ENCODE measurements at places on chromosomes 3 and 15.

DNA sequence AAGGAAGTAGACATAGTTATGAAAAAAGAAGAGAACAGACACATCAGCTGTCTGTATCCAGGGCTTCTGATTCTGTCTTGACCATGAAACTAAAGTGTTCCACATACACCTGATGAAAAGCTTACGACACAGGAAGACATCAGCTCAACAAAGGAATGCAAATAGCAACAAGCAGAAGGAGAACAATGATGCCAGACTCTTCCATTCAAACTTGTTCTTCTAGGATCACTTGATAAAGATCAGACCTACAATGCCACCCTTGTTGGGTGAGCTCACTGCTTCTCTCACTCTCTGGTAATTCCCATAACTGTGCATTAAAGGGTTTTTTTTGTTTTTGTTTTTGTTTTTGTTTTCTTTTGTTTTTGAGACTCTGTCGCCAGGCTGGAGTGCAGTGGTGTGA lies 49.7 kb downstream of the GATM start:
- no peak for DNase-seq

GRCh38 chr15:70087708-70088352 lies 9.9 kb downstream of the TLE3 start:
- no peak for DNase-seq

GRCh38 chr3:5195605-5196004 lies 8.1 kb downstream of the EDEM1 start:
- no peak for DNase-seq

DNA sequence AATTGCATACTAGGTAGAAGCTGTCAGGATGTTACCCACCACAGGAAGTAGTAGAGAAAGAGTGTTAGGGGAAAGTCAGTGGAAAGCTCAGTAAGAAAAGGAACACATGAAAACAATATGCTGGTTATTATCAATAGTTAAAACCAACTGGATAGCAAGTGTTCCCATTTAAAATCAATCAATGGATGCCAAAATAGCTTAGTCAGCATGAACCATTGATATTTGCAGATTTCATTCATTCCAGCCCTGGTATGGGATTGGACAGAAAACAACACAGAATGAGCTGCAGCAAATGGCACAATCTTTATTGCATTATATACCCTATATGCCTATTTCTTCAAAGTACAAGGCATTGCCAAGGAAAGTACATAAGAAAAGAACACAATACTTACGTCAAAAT lies 293.7 kb downstream of the EPHA6 start:
- no peak for DNase-seq

- DNase-seq = no peak
Measured at GRCh38 chr3:152376351-152377183, 107.8 kb downstream of the MBNL1 start.

- DNase-seq = no peak
Measured at GRCh38 chr3:57872606-57873005, 116.5 kb downstream of the SLMAP start.

GRCh38 chr3:195034101-195034500 lies 236.9 kb downstream of the XXYLT1 start:
- no peak for DNase-seq

- DNase-seq = peak; percentile 4
Measured at GRCh38 chr3:99506-99905, 97.1 kb upstream of the CHL1 start.

GRCh38 chr3:64870876-64871646 lies 183.3 kb upstream of the ADAMTS9 start:
- DNase-seq = no peak

DNA sequence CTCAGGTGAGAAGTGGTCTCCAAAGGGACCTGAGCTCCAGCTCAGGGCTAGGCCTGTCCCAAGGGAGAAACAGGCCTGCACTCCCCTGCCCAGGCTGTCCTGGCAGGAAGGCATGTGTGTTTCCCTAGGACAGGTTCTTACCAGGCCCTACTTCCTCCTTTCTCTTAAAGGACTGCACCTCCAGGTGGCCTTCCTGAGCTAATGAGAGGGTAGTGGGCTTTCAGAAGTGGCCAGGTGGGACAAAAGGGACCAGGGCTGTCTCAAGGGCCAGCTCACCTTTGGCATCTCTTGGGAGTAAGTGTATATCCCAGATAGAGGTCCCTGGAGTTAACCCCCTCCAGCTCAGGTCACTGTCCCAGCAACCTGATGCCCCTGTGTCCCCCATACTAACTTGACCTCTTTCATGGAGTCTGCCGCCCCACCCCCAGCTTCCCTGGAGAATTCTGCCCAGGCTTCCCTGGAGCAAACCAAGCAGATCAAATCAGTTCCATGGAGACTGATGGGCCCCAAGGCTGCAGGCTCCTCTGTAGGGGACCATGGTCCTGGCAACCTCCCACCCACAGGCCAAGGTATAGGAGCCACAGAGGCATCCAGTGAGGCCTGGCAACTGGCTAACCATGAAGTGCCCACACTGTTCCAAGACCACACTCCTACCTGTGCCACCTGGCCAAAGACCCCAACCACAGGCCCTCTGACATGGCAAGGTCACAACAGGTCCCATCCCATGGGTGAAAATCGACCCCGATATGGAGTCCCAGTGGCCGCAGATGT lies 67.6 kb downstream of the ZNF445 start:
- DNase-seq = no peak

- DNase-seq = no peak
Measured at GRCh38 chr3:130823241-130823884, 70.5 kb upstream of the ATP2C1 start.

DNA sequence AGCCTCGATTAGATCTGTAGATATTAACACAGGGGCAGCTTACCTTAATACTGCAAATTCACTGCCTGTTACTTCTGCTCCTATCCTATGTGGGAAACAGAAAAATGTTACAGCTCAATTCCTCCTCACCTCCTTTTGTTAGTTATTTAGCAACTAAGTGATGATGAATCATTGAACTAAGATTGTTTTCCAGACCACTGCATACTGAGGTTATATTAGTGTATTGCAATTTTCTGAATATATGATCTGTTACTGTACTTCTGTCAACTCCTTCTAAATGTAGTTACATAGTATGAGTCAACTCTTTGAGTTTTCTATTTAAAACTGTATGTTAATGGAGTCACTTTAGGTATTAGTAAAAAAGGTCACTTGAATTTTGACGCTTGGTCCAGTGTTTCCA lies 331.5 kb upstream of the SLCO3A1 start:
- DNase-seq = no peak

DNA sequence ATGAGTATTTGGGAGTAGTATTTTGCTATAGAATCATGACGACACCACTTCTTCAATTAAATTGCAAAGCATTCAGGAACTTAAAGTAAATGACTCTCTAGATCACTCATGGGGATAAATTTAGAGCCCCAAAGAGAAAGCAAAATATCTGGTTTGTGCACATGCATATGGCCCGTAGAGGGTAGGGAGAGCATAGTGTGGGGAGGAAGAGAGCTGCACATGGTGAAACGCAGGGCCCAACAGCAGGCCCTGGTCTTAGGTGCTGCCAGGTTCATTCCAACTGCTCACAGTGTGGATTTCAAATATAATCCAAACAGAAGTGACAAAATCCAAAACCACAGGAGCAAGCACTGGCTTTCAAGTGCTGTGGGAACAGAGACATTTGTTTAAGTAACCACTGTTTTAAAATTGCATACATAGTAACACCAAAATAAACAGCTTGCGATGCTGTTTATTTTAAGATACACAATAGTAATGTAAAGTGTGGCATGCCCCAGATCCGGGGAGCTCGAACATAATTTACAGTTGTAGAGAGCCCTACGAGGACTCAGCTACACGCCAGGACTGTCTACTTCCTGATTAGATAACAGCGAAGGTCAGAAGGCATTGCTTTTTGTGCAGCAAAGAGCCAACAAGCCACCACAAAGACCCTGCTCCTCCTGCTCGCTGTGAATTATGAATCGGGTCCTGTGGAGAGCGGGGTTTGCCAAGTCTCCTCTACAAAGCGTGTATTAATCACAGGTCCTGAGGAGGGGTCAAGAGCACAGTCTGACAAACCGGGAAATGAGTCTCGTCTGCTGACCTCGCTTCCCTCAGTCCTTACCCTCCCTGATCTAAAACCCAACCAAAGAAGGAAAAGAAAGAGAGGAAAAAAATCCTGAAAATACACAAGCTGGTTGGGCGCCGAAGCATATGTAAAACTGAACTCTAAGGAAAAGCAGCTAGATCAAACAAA lies 80.6 kb downstream of the MEIS2 start:
- no peak for DNase-seq

GRCh38 chr3:170323331-170323730 lies 34.2 kb upstream of the SKIL start:
- no peak for DNase-seq

GRCh38 chr3:123672429-123673146 lies 87.7 kb upstream of the HACD2 start:
- DNase-seq = no peak

DNA sequence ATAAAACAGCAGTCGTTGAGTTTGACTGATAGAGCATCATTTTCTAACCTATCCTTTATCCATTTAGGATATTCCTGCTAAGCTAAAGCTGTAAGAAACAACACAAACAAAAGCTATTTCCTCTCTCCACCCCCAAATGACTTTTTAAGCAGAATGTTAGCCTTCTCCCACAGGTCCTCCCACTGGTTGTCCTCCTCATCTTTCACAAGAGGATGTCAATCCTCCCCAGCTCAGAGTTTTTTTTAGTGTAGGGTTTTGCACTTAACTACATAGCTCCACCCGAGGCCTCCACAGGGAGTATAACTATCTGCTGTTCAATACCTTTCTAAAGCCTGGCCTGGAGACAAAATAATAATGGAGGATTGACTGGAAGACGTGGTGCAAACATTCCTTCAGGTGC lies 7.8 kb downstream of the SETMAR start:
- no peak for DNase-seq

GRCh38 chr3:38890426-38890825 lies 74.4 kb upstream of the SCN10A start:
- DNase-seq = no peak

DNA sequence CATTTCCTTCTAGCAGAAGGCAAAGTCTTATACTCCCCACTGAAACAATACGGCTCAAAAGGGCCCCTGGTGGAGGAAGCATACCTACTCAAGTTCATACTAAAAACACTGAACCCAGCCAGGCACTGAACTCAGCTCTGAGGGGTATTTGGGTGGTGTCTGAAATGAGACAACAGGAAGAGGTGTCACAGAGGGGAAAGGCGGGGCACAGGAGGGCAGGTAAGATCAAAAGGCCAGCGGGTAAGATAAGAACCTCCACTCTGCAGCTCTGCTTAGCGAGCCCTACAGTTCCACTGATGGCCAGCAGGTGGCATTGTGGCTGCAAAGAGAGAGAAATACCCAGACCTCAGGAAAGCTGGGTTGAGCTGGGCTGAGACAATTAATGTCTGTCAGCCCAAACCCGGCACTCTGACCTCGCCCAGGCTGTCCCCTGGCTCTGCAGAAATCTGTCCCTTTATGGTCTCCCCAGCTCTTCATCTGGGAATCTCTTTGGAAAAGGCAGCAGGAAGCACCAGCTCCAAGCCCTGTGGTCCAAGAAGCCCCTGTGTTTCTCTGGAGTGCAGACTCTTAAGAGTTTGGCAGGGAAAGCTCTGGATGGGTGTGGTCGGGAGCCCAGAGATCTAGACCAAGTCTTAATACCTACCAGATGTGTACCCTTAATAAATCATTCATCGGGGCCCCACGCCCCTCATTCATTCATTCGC lies 8.4 kb downstream of the MFGE8 start:
- DNase-seq = peak; percentile 54

- no peak for DNase-seq
Measured at GRCh38 chr3:128374746-128375445, 91.8 kb downstream of the DNAJB8 start.

- DNase-seq = no peak
Measured at GRCh38 chr3:105996781-105997180, 128.0 kb upstream of the CBLB start.

- DNase-seq = no peak
Measured at GRCh38 chr15:22855791-22856190, 17.3 kb downstream of the NIPA2 start.

DNA sequence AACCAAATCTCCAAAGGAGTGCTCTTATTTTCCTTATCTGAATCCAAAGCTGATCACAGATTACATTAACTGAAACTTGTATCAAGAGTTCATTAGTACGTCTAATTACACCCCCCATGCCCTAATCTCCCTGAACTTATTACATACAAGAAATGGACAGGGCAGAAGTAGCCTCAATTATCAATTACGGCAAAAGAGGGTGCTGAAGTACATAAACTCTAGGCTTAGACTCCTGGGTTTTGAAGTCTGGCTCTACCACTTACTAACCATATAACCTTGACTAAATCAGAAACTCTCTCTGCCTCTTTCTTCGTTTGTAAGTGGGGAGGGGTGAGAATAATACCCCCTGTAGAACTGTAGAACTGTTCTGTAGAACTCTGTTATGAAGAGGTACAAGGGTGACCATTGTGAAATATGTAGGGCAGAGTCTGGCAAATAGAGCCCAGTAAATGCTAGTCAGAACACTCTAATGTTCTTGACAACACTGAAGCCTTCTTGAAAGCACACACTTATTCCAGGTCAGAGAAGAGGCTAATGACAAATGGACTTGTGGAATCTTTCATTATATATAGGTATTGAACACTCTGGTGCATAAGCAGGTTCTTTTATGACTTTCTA lies 19.6 kb upstream of the OR5K4 start:
- DNase-seq = no peak

DNA sequence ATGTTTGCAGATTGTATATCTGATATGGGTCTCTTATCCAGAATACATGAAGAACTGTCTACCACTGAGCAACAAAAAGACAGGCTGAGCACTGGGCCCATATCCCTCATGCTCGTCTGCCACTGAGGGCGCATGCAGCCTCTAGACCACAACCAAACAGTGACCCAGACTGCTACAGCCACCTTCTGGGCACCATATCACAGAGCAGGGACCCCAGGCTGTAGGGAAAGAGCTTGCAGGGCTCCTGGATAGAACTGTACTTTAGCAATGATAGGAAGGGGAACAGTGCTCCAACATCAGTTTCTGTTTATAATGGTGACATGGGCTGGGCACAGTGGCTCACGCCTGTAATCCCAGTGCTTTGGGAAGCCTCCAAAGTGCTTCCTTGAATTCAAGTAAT lies 40.2 kb upstream of the TMEM87A start:
- no peak for DNase-seq

- DNase-seq = no peak
Measured at GRCh38 chr15:27784107-27784506, 315.0 kb downstream of the OCA2 start.

DNA sequence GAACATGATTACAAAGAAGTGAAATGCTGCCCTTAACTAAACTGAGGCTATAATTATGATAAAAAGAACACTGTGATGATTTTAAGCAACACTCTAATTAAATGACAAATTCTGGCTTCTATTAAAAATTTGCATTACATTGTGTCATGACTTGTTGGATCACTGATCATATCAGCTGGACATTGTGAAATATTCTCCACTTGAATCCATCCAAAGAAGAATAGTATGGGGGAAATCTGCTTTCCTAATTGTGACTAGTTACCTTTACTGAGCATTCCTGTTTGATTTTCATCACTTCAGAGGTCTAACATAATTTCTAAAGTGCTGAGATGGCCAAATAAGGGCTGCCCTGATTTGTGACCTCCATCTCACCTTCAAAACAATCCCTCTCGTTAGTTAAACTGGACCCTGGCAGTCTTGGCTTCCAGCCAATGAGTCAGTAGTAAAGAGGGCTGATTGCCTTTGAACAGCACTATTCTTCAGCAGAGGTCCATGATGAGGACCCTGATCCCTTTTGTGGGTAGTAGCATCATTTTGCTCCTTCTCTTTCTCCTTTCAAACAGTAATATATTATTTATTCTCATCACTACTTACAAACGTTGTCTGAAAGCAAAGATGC lies 53.5 kb upstream of the LEKR1 start:
- DNase-seq = no peak

- no peak for DNase-seq
Measured at GRCh38 chr3:11411956-11412355, 139.8 kb downstream of the ATG7 start.
